ENCODE measurements at places on chromosomes 3 and 15.

DNA sequence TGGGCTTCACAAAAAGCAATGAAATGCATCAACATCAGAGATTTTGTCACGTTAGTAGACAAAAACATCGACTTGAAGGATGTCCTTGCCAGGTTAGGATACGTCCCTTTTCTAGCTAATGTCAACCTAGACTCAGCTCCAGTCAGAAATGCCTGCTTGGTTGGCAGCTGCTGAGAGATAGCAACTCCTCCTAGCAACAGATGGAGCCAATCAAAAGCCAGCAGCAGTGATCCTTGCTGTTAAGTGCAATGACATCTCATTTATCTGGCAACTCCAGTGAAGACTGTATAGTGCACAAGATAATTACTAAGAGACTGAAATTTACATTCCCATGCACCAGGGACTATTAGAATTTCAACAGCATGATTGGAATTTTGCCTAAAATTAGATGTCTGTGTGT, 424.1 kb downstream of the FGF12 start:
- DNase-seq = no peak

DNA sequence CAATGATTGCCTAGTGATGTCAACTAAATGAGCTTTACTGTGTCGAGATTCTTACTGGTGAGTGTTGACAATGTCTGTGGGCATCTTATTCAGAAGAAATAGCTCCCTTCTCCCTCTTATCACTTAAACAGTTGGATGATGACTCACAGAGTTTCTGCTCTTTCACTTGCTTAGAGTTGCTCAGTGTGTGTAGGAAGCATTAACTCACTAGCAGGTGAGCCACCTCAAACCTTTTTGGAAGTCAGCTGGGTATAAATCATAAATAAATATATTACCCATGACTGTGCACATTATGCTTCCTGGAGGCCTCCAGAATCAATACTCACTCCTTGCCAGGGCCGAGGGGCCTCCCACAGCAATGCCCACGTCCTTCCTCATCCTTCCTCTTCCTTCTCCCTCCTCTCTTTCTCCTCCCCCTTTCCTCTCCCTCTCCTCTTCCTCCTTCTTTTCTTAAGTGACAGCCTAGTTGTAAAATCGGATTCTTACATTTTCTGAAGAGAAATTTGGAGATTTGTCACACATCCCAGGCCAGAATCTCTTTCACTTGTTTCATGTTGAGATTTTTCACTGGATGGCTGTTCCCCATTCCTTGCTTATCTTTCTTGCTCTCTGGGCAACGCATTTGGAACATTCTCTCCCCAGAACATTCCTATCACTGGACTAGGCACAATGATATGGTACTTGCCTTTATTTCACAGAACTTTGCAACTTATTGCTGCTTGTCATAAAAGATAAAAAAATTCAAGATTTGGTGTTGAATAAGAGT, 17.5 kb downstream of the SHC4 start:
- DNase-seq = no peak

DNA sequence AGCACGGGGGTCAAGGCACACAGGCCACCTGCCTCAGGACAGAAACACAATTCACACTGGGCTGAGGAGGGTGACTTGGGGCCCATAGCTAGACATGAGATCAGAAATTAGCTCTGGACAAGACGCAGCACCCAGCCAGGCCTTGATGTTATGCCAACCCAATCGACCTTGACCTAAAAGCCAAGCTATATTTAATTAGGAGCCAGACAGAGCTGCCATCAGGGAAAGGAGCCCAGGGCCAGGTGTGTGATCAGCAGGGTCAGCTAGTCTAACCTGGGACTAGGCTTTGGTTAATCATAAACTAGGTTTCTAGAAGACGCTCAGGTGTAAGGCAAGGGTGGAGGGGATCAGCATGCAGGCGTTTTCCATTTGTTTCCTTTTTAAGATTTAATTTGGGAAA, 23.9 kb upstream of the SLC25A36 start:
- DNase-seq = no peak

- no peak for DNase-seq
Measured at GRCh38 chr3:101892648-101893047, 43.3 kb downstream of the NFKBIZ start.

DNA sequence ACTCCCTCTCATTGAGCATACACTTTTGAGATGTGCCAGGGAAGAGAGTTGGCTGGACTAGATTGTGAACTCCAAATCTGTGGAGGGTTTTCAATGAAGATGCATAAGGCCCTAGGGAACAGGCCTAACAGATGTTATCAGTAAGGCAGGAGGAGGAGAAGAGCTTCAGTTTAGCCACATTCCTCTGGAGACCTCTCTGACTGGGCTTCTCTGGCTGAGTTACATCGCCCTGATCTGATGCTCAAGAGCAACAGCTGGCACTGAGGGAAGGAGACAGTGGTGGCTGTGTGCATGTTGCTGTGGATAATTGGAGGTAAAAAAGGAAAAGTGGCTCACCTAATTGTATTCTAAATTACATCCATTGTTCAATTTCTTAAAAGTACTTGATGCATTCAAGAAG, 206.4 kb upstream of the CFAP20DC start:
- DNase-seq = no peak

DNA sequence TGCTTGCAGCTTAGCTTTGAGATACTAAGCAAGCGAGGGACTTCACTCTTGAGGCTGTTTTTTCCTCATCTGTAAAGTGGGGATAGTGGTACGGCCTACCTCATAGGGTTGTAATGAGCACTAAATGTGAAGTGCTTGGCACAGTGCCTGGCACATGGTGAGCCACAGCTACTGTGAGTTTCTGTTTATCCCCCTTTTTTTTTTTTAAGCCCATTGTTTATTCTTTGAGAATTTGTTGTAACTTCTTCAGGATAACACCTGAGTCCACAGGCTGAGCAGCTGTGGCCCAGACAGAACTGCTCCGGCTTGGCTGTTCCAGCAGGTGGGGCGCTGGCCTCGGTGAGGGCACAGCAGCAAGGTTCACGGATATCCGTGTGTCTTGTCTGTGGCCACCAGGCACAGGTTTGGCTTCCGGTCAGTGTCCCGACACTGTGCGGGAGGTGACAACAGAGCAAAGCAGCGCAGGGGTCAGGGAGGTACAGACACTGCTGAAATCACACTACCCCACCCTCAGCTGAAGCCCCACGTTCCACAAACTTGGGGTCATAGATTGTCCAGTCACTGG, 7.3 kb upstream of the ISG20 start:
- DNase-seq = no peak

DNA sequence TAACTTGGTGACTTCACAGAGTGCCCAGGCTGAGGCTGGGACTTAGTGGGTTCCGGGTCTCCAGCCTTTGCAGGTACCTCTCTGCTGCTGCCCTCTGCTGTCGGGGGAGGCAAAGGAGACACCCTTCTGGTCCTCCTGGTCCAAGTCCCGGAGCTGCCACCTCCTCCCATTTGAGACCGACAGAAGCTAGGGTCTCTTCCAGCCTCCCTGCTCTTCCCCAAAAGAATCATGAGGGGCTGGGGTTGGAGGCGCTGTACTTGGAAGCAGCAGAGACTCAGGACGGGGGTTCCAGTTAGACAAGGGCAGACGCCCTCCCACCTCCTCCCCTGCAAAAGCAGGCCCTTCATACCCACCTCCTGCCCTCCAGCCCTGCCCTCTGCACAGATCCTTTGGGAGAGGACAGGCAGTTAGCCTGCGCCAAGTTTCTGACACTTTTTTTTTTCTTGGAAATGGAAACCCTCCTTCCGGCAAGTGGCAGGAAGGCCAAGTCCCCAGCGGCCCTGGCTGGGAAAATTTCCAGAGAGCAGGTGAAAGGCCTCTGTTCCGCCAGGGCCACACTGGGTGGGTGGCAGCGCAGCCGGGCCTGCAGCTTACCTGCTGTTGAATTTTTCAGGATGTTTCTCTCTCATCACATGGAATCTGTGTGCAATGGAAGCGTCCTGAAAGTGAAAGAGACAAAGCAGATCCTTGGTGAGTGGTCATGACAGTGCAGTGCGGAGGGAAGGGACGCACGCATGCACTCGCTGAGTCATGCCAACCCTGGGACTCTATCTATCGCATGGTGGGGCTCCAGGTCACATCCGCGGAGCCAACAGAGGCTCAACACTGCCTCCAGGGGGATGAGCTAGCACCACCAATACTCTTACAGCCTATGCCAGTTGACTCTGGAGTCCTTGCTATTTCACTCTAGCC, 119.9 kb downstream of the DGKG start:
- DNase-seq = no peak

DNA sequence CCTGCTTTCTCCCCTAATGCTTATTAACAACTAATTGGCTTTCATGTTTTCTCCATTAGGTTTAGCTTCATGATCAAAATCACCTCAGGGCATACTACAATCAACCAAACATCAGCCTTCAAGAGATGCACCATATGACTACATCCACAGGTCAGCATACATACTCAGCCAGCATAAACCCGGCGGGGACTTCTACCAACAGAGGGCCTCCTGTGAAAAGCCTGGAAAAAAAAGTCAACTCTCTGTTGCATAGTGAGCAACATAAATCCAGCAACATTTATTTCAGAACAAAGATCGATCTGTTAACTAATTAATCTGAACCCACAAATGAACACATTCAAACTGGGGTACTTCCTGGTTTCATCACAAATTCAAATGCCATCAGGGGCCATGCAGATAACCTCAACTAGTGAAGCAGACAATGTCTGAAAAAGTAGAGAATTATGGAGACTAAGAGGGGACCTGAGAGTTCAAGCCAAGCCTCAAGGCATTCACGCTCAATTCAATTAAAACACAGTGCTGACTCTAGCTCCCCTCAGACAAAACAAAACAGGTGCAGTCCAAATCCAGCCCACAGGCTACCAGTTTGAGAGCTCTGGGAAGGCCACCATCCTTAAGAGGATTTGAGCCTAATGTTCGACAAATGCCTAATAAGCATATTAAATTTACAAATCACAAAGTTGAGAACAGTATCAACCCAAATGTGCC, 124.5 kb downstream of the MAGI1 start:
- DNase-seq = no peak

- DNase-seq = no peak
Measured at GRCh38 chr15:31133890-31134289, 32.4 kb upstream of the TRPM1 start.

DNA sequence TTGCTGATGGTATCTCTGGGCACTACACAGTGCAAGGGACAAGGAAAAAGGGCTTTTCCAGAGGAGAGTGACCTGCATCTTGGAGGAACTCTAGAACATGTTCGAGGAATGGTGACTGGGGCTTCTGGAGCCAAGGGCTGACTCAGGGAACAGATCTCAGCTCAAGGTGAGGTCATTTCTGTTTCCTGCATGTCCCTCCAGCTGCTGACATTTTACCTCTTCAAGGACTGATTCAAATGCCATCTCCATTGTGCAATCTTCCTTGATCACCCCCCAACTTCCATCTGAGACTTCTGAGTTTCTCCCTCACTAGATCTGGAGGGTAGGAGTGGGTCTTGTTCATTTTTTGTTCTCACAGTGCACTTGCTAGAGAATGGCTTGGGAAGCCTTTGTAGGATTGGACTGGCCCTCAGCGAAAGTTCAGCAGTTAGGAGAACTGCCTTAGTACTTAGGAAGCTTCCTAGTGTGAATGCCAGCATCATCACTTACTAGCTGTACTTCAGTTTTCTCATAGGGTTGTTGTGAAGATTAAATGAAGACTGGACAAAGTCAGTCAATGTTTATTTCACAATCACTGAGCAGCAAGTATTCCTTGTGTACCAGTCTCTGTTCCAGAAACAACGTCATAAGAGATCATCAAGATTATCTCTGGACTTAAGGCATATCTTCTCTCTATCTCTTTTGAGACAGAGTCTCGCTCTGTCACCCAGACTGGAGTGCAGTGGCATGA, 2.6 kb upstream of the IDH3A start:
- no peak for DNase-seq

DNA sequence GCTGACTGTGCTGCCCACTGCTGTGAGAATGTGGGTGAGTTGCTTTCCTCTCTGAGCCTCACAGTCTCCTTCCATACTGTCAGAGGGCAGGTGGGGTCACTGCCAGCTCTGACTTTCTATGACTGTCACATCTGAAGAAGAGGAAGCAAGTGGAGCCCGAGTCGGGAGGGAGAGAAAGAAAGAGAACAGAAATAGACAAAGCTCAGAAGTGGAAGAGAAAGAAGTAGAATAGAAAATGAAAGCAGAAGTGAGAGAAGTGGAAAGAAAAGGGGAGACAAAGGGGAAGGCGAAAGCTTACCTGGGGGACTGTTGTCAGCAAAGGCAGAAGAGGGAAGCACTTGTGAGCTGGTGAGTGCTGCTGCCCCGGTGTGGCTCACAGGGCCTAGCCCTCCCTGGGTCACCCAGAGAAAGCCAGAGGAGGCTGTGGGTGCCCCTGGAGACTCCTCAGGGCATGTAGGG, 57.9 kb downstream of the EPHB1 start:
- no peak for DNase-seq

DNA sequence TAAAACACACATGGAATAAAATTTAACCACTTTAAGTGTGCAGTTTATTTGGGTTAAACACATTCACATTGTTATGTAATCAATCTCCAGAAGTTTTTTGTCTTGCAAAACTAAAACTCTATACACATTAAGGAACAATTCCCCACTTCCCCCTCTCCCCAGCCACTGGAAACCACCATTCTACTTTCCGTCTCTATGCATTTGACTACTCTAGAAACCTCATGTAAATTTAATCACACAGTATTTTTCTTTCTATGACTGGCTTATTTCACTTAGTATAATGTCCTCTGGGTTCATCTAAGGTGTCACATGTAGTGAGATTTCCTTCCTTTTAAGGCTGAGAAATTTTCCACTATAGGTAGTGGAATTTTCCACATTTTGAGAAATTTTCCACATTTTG, 568.7 kb upstream of the UBE2E2 start:
- DNase-seq = no peak

DNA sequence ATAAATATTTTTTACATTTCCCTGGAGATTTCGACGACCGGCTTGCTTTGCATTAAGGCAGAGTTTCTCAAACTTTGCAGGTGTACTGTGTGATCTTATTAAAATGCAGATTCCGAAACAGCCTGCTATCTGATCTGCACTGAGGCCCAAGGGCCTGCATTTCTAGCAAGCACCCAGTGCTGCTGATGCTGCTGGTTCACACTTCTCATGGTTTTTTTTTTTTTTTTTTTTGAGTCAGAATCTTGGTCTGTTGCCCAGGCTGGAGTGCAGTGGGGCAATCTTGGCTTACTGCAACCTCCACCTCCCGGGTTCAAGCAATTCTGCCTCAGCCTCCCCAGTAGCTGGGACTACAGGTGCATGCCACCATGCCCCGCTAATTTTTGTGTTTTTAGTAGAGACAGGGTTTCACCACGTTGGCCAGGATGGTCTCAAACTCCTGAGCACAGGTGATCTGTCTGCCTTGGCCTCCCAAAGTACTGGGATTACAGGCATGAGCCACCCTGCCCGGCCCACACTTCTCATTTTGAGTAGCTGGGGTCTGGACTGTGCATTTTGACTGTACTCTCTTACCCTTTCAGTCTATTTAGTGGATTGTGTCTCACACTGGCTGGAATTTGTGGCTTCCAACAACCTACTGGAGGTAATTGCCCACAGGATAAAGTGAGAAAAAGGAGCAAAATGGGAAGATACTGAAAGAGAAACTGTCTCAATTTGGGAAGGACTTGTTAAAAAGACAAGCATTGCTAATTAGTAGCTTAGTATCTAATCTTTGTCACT, 94.1 kb downstream of the ITPR1 start:
- no peak for DNase-seq

Data from stimulated activated CD8-positive, alpha-beta memory T cell treated with anti-CD3 and anti-CD28 coated beads, Interleukin-4, amount 100 ng/mL, for 1 hour (primary cell).